Effector memory CD4-positive, alpha-beta T cell (primary cell): ENCODE measurements at places on chromosomes 2 and 18.

GRCh38 chr2:239574434-239575156 lies 173.8 kb upstream of the HDAC4 start:
- H3K4me1 ChIP-seq: no peaks in the 10 kb centered on the region
- DNase-seq: no peak
- H3K4me3 ChIP-seq: no peak overlapping the region
- no peak overlapping the region for H3K27ac ChIP-seq

DNA sequence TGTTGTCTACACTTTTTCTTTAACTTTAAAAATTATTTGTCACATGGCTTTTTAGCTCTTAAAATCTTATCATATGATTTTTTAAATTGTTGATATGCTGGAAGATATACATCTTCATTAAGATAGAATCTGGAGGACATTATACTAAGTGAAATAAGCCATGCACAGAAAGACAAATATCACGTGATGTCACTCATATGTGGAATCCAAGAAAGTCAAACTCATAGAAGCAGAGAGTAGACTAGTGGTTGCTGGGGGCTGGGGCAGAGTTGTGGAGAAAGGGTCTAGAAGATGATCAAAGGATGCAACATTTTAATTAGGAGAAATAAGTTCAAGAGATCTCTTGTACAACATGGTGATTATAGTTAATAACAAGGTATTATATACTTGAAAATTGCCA lies 280.9 kb downstream of the GULP1 start:
- H3K4me1 ChIP-seq: no peaks in the 10 kb centered on the region
- H3K36me3 ChIP-seq: no peaks in the 10 kb centered on the region
- no peak for DNase-seq
- no peaks in the 10 kb centered on the region for H3K27me3 ChIP-seq
- no peak overlapping the region for H3K27ac ChIP-seq
- H3K4me3 ChIP-seq: no peak overlapping the region

GRCh38 chr2:49129034-49129433 lies 25.3 kb downstream of the FSHR start:
- H3K27ac ChIP-seq: no peak overlapping the region
- H3K4me1 ChIP-seq: no peaks in the 10 kb centered on the region
- no peak overlapping the region for H3K4me3 ChIP-seq
- no peak for DNase-seq
- no peaks in the 10 kb centered on the region for H3K36me3 ChIP-seq

GRCh38 chr18:70576276-70577022 lies 287.6 kb downstream of the SOCS6 start:
- no peak for DNase-seq
- H3K36me3 ChIP-seq: no peaks in the 10 kb centered on the region
- H3K4me1 ChIP-seq: no peaks in the 10 kb centered on the region
- H3K27ac ChIP-seq: no peak overlapping the region

DNA sequence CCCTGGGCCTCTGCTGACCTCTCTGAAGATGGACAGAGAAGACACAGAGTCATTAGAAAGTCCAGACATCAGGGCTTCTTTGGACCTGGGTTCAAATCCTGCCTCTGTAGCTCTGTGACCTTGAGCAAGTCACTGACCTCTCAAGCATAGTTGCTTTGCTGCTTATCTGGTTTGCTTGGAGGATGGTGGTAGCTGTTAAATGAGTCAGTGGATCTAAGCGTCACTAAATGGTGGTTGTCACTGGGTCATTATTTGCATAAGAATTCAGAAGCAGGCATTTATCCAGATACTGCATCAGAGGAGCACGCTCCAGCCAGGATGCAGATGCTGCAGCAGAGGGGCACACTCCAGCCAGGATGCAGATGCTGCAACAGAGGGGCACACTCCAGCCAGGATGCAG lies 229.2 kb downstream of the GLI2 start:
- no peaks in the 10 kb centered on the region for H3K36me3 ChIP-seq
- no peaks in the 10 kb centered on the region for H3K4me1 ChIP-seq
- H3K4me3 ChIP-seq: no peak overlapping the region
- H3K27ac ChIP-seq: no peak overlapping the region

DNA sequence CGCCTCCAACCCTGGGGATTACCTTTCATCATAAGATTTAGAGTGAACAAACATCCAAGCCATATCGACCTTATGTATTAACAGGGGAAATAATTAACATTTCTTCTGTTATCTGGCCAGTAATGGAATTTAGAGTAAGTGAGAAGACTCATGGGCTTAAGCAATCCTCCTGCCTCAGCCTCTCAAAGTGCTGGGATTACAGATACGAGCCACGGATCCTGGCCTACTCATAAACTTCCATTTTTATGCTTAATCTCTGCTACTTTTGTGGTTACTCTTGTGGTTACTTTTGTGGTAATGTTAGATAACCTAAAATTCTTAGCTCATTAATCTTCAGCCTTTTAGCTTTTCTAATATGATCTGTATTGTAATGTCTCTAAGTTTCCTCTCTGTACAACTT lies 159.3 kb upstream of the SLC8A1 start:
- H3K27ac ChIP-seq: no peak overlapping the region
- no peak overlapping the region for H3K4me3 ChIP-seq
- no peak for DNase-seq
- no peaks in the 10 kb centered on the region for H3K27me3 ChIP-seq
- no peaks in the 10 kb centered on the region for H3K36me3 ChIP-seq

DNA sequence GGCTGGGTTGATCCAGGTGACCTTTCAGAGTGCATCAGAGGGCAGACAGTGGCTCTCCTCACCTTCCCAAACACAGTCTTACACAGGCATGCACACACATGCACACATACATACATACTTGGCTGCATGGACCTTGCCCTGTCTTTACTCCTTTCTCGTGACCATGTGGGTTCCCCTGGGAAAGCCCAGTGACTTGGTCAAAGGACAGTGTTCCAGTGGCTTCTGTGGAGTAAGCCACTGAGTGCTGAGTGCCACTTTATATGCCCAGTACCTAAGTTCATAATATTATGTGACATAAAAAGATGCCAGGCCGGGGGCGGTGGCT lies 249.4 kb downstream of the MYCN start:
- no peak overlapping the region for H3K27ac ChIP-seq
- H3K36me3 ChIP-seq: no peaks in the 10 kb centered on the region
- H3K4me1 ChIP-seq: no peaks in the 10 kb centered on the region
- no peaks in the 10 kb centered on the region for H3K27me3 ChIP-seq

DNA sequence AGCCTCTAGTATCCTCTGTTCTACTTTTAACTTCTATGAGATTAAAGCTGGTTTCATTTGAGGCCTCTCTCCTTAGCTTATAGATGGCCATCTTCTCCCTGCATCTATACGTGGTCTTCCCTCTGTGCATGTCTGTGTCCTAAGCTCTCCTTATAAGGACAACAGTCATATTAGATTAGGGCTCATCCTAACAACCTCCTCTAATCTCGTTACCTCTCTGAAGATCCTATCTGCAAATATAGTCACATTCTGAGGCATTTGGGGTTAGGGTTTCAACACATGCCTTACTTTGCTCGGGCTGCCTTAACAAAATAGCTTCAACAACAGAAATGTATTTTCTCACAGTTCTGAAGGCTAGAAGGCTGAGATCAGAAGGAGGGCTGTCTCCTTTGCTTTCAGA lies 11.6 kb upstream of the APOB start:
- H3K4me1 ChIP-seq: no peaks in the 10 kb centered on the region
- no peak overlapping the region for H3K4me3 ChIP-seq
- H3K36me3 ChIP-seq: no peaks in the 10 kb centered on the region
- DNase-seq: no peak

- H3K4me1 ChIP-seq: no peaks in the 10 kb centered on the region
- H3K4me3 ChIP-seq: no peak overlapping the region
- H3K27ac ChIP-seq: no peak overlapping the region
- H3K27me3 ChIP-seq: no peaks in the 10 kb centered on the region
- H3K36me3 ChIP-seq: no peaks in the 10 kb centered on the region
Observed at GRCh38 chr2:216234106-216234505, 125.0 kb downstream of the XRCC5 start.

DNA sequence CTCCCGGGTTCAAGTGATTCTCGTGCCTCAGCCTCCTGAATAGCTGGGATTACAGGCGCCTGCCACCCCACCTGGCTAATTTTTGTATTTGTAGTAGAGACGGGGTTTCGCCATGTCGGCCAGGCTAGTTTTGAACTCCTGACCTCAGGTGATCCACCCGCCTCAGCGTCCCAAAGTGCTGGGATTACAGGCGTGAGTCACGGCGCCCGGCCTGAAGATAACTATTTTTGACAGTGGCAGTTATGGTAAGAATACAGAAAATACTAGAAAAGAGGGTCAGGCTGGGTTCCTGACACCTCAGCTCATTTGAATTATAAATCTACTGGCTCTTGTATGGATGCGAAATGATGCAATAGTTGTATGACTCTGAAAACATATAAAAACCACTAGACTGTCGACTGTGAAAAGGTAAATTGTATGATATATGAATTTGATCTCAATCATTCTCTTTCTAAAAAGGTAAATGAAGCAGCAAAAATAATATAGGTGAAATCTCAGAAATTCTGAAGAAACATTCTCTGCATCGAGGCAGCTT lies 11.1 kb upstream of the DGKD start:
- no peak overlapping the region for H3K27ac ChIP-seq
- no peak overlapping the region for H3K4me3 ChIP-seq
- H3K36me3 ChIP-seq: no peaks in the 10 kb centered on the region
- H3K4me1 ChIP-seq: no peaks in the 10 kb centered on the region

GRCh38 chr18:62991959-62992358 lies 276.6 kb downstream of the PHLPP1 start:
- DNase-seq: no peak
- no peaks in the 10 kb centered on the region for H3K4me1 ChIP-seq
- H3K27ac ChIP-seq: no peak overlapping the region
- no peak overlapping the region for H3K4me3 ChIP-seq

GRCh38 chr2:178320011-178320585 lies 125.8 kb downstream of the OSBPL6 start:
- no peaks in the 10 kb centered on the region for H3K36me3 ChIP-seq
- no peak overlapping the region for H3K4me3 ChIP-seq
- H3K4me1 ChIP-seq: no peaks in the 10 kb centered on the region

GRCh38 chr18:74446631-74447403 lies 10.3 kb downstream of the DIPK1C start:
- no peak overlapping the region for H3K4me3 ChIP-seq
- DNase-seq: no peak
- H3K4me1 ChIP-seq: no peaks in the 10 kb centered on the region
- no peaks in the 10 kb centered on the region for H3K36me3 ChIP-seq
- no peaks in the 10 kb centered on the region for H3K27me3 ChIP-seq

DNA sequence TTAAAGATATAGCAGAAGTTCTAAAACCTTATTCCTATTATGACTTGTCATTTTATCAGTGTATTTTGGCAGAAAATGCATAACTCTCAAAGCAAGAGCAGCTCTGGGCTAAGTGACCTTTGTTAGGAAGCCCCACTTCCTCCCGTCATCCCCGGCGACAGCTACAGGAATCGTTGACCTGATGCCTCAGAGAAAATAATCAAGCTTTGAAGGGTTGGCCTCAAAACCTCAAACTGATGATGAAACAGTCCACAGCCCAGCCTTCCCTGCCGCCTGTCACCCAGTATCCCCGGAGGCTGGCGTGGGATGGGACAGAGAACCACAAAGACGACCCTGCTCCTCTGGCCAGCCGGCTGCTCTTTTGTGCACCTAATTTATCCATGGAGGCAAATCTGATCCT lies 65.3 kb downstream of the KCNF1 start:
- no peak overlapping the region for H3K4me3 ChIP-seq
- H3K27ac ChIP-seq: no peak overlapping the region
- DNase-seq: no peak
- H3K27me3 ChIP-seq: no peaks in the 10 kb centered on the region

DNA sequence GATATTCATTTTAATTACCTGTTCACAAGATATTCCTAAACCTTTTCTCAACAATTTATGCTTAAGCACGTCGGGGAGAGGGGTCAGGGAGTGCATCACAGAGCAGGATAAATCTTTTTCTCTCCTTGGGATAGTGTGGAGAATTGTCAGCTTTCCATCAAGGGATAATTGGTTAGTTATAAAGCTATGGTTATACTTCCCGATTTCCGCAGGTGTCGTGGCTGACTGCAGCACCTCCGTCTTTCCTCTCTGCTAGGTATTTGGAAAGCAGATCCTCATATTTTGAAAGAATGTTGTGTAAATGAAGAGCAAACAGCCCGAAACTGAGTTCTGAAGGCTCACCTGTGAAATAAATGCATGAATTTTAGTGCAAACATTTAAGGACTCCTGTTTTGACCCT lies 778 bp downstream of the DYNC2LI1 start:
- H3K4me1 ChIP-seq: no peaks in the 10 kb centered on the region
- H3K27ac ChIP-seq: no peak overlapping the region
- no peak for DNase-seq
- H3K4me3 ChIP-seq: peak overlapping the region; percentile 85
- no peaks in the 10 kb centered on the region for H3K36me3 ChIP-seq

DNA sequence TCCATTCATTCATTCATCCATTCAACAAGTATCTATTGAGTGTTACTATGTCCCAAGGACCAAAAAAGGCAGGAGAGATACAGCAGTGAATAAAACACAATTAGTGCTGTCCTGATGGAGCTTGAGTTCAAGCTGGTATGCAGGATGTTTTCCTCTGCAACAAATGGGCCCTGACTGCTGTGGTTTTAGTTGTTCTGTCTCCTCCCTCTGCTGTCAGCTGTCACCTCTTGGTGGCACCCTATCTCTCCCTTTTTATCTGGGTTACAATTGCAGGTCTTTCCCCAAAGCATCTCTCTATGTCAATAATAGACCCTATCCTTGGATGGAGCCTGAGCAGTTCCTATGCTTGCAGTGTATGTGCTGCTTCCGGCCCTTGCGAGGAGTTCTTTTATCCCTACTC lies 304.8 kb downstream of the PDE11A start:
- peaks cover 5% of the 10 kb centered on the region for H3K4me1 ChIP-seq
- no peak overlapping the region for H3K27ac ChIP-seq
- H3K4me3 ChIP-seq: no peak overlapping the region
- no peaks in the 10 kb centered on the region for H3K36me3 ChIP-seq

DNA sequence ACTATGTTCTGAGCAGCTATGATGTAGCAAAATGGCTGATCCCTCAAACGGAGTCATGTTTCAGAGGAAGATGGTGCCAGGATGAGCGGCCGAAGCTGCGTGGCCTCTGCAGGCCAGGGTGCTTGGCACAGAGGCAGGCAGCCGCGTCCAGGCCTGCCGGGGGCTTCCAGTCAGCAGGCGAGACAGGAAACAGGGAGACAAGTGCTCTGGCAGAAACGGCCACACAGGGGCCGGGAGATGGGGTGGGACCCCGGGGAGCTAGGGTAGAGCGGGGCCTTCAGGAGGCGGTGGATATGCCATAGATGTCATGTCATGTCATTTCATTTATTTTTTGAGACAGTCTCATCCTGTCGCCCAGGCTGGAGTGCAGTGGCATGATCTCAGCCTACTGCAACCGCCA lies 50.7 kb downstream of the EIPR1 start:
- DNase-seq: no peak
- no peaks in the 10 kb centered on the region for H3K4me1 ChIP-seq
- H3K4me3 ChIP-seq: no peak overlapping the region

DNA sequence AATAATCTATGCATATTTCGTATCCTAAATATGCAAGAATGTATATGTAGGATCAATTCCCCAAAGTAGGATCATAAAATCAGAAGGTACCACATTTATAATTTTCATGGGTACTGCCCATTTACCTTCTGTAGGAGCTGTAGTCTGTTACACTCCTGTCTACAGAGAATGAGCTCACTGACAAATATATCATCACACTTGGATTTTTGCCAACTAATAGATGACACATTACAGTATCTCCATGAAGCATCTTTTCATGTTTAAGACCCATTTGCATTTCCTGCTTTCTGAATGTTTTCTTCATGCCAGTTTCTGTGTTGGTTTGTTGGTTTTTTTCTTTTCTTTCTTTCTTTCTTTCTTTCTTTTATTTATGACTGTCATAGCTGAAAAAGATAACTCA lies 70.9 kb upstream of the EML6 start:
- H3K27ac ChIP-seq: no peak overlapping the region
- H3K36me3 ChIP-seq: peaks cover 98% of the 10 kb centered on the region
- H3K4me3 ChIP-seq: no peak overlapping the region
- no peaks in the 10 kb centered on the region for H3K27me3 ChIP-seq
- DNase-seq: no peak
